ENCODE measurements at places on chromosomes 11 and 22.

GRCh38 chr11:66686100-66686785 is 8.6 kb upstream of the RBM4B start:
- DNase-seq: no peak

DNA sequence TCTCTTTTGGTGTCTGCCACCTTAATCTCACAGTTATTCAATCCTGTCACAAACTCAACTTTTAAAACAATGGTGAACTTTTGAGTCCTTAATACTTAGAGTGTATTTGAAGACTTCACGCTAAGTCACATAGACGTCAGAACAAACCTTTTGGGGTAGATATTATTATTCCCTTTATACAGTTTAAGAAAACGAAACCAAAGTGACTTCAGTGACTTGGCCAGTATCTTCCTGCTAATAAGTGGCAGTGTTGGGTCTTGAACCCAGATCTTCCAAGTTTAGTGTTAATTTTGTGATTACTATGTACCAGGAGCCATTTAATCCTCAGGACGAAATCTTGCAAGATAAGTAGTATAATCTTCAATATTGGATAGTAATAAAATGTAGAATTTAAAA is 691 bp downstream of the CEP295 start:
- DNase-seq: no peak

GRCh38 chr11:90805172-90805571 is 582.3 kb upstream of the CHORDC1 start:
- DNase-seq: no peak

DNA sequence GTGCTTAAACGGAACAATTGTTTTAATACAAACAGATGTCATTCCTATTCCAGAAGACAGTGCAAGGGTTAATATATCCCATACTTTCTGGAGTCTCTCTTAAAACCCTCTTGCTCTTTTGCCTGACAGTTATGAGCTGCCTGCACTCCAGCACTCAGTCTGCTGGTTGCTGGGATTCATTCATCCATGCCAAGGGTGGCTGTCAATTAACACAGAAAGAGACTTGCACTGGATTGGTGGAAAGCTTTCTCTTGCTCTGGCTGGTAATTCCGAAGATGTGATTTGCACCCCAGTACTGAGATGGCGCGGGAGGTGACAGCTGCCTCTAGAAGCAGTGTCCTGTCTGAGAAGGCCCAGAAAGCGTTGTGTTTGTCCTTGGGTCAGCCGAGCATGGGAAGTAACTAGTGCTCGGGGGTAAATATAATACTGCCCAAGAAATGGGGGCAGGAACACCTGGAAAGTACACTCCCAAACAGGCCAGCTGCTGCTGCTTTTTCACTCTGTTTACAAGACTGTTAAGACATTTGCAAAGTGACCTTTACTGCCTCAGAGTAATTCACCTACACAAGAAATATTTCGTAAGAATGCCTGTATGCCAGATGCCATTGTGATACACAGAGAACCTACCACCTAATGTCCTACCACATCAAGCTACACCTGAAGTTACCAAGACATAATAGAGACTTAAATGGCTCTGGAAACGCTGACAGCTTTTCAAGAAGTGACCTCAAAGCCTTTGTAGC is 20.5 kb downstream of the SCUBE2 start:
- DNase-seq: no peak

DNA sequence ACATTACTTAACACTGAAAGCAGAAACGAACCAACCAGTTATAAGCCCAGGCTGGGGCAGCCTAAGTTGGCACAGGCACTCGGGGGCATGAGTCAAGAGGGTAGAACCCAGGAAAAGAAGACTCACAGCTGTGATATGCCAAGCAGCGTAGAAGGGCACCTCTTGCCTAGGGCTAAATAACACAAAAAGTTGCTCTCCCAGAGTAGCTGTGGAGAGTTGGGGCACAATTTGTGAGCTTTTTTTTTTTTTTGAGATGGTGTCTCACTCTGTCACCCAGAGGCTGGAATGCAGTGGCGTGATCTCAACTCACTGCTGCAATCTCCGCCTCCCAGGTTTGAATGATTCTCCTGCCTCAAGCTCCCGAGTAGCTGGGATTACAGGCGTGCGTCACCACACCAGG is 8.8 kb downstream of the CLMP start:
- no peak for DNase-seq

- no peak for DNase-seq
These were observed 19.7 kb downstream of the P2RX3 start for GRCh38 chr11:57357856-57358255.

- no peak for DNase-seq
These were observed 114.0 kb downstream of the ABTB2 start for GRCh38 chr11:34243600-34244464.

DNA sequence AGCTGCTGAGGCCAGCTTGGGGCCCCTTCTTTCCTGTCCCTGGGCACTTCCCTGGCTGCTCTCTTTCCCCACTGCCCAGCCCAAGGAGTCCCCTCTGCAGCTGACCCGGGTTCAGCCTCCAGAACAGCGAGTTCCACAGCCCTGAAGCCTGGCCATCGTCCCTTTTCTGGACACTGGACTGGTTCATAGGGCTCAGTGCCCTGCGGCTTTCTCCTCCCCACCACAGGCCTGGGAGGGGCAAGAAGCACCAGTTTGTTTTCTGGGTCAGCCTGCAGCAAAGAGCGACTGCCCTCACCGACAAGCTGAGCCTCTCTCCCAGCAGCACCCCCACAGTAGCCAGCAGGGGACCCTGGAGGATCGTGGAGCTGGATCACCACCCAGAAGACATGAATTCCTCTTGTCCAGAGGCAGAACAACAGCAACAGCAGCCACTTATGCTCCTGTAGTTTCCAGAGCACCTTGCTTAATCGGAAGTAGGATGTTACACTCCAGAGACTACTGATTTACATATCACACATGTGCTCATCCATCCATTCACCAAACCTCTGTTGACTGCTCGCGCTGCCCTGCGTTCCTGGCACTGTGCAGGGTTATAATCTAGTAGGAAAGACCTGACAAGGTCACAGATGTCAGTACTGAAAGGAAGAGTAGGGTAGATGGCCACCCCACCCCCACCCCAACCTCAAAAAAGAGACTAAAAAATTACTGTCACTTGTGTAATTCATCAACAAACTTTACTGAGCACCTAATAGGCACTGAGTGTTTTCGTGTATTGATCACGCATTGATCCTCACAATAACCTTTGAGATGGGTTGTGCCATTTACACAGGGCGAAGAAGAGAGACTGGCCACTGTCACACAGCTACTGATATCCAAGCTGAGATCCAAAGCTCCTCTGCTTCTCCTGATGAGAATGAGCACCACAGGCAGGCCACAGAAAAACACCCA is 13.0 kb upstream of the CXCR5 start:
- DNase-seq: no peak

GRCh38 chr11:16494918-16495691 is 138.8 kb upstream of the SOX6 start:
- no peak for DNase-seq

- no peak for DNase-seq
These were observed 125.2 kb upstream of the SNX19 start for GRCh38 chr11:131041331-131042040.

GRCh38 chr11:32829680-32830412 is at the start of gene PRRG4:
TSS of gene PRRG4 (plus strand) at chr11:32829927. CDS start at chr11:32830530, 603 bp downstream.
- no peak for DNase-seq

- no peak for DNase-seq
These were observed 2.9 kb downstream of the MMP7 start for GRCh38 chr11:102527684-102528083.

DNA sequence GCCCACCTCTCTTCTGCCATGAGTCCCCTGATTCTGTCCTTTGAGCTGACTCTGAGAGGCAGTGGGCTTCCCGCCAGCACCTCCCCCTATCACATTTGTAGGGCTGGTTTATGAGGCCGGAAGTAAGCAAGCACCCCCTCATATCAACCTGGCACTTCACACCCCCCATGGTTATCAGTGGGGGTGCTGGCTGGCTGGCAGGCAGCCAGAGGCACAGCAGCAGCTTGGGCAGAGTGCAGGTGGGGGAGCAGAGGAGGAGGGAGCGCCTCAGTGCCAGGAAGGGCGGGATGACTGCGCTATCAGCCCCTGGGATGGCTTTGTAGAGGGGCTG is 22.9 kb upstream of the CHRM4 start:
- DNase-seq: no peak

DNA sequence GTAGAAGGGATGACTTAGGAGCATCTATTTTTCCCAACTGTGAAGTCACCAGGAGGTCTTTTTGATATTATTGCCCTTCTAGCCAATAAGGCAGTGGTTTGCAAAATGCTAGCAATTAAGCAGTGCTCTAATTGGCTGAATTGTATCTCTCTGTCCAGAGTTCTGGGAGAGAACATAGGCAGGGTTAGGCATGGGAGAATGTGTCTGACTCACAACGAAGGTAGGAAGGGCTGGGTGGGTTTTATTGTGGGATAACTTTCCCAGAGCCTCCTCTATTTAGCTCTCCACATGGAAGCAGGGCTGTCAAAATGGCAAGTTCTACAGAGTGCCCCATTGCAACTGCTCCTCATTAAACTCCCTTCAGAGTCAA is 415.9 kb upstream of the CADM1 start:
- DNase-seq: no peak

DNA sequence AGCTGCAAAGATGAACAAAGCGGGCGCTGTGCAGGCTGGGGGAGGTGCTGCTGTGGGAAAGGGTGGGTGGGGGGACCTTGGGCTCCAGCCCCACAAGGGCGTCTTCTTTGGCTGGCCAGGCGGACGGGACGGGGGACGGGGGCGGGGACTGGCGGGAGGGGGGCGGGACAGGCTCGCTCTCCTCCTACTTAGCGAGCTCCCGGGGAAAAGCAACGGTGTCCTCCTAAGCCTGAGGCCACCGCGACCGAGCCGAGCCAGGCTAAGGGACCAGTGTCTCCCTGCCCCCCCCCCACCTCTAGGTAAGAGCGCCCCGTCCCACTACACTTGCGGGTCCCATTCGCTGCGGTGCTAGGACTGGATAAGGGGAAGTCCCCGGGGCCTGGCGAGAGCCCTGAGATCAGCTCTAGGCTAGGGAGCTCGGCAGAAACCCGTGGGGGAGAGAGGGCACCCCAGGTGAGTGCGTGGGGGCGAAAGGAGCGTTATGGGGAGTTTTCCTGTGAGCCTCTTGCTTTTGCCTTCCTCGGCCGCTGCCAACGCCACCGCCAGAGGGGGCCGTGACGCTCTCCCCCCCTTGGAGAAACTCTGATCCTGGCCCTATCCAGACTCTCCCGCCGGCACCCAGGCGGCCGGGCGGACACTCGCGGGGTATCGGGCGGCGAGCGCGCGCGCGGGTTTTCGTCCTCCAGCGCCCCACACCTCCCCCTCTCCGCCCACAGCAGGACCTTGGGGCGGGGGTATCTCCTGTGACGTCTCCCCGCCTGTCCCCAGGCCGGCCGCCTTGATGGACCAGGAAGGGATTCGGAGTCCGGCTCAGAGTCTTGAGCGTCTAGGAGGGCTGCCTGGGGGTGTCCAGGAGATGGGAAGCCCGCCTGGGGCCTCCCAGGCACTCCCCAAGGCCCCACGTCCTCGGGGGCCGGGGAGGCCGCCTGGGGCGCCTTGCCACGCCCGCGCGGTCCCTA is at the start of gene PHLDB1:
PHLDB1 (plus strand) TSS at position 215 of the 959 bp plus-strand sequence. CDS start 6,222 bp downstream, outside the sequence.
- peak; percentile 47 for DNase-seq

- no peak for DNase-seq
These were observed 64.0 kb downstream of the PARVA start for GRCh38 chr11:12441231-12441861.

- no peak for DNase-seq
These were observed 33.9 kb upstream of the FJX1 start for GRCh38 chr11:35584321-35584720.

GRCh38 chr11:116192509-116193210 is 580.1 kb downstream of the BUD13 start:
- DNase-seq: no peak

DNA sequence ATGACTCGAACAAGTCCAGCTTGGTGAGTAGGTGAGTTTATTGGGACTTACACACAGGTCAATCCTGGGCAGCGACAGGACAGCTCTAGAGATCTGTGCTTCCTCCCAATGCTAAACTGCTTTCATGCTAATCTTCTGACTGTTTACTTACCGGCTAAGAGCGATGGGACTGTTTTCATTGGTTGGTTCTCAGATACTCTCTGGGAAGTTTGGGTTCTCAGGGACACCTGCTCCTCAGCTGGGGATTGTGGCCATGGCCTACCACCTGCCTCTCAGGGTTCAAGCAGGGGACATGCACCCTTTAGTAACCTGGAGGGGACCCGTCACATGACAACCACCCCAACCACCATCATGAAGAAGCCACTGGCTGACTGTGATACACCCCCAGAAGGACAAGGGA is 13.1 kb downstream of the APOL2 start:
- DNase-seq: no peak

- DNase-seq: no peak
These were observed 1.5 kb downstream of the MAFF start for GRCh38 chr22:38203090-38203810.

- no peak for DNase-seq
These were observed 121.7 kb downstream of the PARVA start for GRCh38 chr11:12499071-12499470.

DNA sequence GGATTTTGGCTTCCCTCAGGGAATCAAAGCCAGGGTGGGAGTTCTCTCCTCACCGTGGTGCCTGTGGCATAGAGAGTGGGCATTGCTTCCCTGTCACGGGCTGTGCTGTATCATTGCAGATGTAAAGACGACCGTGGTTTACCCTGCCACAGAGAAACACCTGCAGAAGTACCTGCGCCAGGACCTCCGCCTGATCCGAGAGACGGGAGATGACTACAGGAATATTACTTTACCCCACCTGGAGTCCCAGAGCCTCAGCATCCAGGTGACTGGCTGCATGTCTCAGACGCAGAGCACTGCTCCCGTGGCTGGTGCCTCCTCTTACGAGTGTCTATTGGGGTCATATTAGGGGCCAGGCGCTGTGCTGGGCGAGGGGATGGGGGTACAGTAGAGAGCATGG is 24.2 kb upstream of the ST3GAL4 start:
- no peak for DNase-seq

DNA sequence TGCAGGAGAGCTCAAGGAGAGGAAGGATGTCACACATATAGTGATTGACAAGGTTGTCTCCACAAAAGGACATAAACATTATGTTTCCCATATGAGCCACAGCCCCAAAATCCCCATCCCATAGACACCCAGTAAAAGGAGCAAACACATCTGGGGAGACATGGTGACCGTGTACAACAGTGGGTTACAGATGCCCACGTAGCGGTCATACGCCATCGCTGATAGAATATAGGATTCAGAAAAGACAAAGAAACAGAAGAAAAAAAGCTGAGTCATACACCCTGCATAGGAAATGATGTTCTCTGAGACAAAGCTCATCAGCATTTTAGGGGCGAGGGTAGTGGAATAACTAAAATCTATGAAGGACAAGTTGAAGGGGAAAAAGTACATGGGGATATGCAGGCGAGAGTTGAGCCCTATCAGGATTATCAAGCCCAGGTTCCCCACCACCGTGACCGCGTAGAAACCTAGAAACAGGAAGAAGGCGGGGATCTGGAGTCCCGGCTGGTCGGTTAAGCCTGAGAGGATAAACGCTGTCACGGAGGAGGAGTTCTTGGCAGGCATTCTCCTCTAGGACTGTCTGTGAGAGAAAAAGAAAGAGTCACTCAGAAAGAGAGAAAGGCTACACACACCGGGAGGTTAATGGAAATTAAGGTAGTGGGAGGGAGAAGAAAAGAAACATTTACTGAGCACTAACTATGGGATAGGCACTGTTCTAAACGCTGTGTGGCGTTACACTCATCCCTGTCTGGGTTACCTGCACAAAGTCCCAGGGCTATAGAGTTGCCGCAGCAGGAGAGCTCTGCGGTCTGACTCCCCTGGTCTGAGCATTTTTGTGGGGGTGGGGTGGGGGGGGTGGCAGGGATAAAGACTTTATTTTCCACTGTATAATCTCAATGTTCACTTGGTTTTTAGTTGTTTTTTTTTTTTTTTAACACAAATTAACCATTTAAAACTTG is 36.1 kb upstream of the OR8B8 start:
- DNase-seq: no peak

GRCh38 chr11:70129051-70129592 is 51.0 kb downstream of the ANO1 start:
- DNase-seq: no peak

- DNase-seq: no peak
These were observed 147.5 kb downstream of the DSCAML1 start for GRCh38 chr11:117649296-117650055.

Data from activated CD4-positive, alpha-beta T cell treated with anti-CD3 and anti-CD28 coated beads, Interleukin-2, amount 50 U/mL, for 1 hour (primary cell).